NCI-H146 (cell line): ENCODE measurements at places on chromosomes 2 and 18.

DNA sequence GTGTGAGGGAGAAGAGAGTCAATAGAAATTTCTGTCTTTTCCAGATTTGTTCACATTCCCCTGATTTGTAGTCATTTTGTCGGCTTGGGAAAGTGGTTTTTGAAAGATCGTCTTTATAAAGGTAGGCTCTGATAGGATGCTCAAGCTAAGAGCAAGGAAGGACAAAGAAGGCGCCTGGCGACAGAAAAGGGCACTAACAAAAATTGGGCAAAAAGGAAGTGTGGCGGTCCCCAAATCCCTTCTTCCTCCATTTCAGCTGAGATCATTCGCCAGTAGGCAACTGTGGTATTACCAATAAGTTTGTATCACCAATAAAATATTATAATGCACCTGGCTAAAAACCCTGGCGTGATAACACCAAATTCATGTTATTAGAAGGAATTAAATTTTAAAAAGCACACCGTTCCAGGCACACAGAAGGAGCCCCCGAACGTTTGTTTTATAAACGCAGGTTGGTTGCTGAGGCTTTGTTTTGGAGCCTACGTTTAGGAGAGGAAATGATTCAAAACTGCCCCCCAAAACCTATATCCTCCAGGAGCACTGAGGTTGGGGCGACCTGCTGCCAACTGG is 756 bp upstream of the PTPN4 start:
- DNase-seq: peak; percentile 28

- no peak for DNase-seq
Observed at GRCh38 chr2:127313406-127313805, 19.5 kb upstream of the ERCC3 start.

- peak; percentile 92 for DNase-seq
Observed at GRCh38 chr18:58511897-58512581, 116.9 kb downstream of the ALPK2 start.

- no peak for DNase-seq
Observed at GRCh38 chr2:30729031-30729430, 78.2 kb downstream of the CAPN13 start.

DNA sequence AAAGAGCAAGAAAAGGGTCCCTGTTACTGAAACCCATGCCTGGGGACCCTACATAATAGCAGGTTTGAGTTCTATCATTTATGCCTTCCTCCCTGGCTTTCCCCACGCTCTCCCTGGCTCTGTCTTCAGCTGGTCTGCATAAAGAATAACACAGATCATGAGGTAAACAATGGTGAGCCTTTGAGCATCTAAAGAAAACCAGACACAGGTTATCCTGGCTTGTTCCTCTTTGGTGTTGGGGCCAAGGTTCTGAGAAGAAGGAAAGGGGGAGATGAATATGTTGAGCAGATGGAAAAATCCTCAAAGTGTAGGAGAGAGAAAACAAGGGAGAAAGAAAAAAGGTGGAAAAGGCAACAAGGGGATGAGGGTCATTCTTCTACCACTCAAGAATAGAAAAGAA is 127.3 kb downstream of the CABYR start:
- no peak for DNase-seq

DNA sequence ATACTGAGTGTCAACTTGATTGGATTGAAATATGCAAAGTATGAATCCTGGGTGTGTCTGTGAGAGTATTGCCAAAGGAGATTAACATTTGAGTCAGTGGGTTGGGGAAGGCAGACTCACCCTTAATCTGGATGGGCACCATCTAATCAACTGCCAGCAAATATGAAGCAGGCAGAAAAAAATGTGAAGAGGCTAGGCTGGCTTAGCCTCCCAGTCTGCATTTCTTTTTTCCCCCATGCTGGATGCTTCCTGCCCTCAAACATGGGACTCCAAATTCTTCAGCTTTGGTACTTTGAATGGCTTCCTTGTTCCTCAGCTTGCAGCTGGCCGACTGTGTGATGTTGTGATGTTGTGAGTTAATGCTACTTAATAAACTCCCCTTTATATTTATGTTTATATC is 577.4 kb downstream of the CPS1 start:
- DNase-seq: no peak

GRCh38 chr2:11481426-11481788 is 15.4 kb upstream of the E2F6 start:
- DNase-seq: no peak

DNA sequence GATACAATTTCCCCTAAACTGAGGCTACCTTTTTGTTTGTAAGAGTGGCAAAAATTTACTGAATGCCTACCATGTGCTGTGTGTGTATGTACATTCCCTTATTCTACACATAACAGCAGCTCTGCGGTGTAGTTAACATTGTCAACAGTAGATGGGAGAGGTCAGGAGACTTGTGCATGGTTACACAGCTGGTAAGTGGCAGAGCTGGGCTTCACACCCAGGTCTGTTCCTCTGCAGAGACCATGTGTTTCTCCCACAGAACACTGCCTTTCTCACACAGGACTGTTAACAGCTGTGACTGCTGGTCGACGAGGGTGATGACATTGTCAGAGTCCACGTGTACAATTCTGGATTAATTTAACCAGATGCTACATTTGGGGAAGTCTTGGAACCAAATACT is 49.1 kb downstream of the EML6 start:
- no peak for DNase-seq

DNA sequence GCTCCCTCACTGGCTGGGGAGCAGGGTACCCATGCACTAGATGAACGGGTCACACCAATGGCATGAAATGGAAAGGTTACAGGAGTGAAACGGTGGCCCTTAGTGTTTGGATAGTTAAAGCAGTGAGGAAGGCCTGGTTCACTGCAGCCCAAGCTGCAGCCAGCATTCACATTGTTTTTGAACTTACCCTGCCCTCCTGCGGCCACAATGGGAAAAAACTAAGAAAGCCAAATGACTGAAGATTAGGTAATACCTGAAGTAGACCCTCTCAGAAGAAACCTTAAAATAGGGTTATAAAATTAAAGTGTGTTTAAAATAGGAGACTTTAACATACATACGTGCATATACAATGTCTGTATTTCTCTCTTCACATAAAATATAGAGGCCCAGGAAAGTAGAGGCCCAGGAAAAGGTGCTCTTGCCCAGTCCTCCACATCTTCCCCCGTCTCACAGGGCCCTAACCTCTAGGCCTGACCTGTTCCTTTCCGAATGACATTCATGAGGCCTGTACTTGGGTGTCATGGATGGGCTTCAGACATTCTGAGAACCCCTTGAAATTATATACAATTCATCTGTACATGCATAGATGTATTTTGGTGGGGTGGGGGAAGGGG is 33.3 kb downstream of the DOK1 start:
- DNase-seq: peak; percentile 63

DNA sequence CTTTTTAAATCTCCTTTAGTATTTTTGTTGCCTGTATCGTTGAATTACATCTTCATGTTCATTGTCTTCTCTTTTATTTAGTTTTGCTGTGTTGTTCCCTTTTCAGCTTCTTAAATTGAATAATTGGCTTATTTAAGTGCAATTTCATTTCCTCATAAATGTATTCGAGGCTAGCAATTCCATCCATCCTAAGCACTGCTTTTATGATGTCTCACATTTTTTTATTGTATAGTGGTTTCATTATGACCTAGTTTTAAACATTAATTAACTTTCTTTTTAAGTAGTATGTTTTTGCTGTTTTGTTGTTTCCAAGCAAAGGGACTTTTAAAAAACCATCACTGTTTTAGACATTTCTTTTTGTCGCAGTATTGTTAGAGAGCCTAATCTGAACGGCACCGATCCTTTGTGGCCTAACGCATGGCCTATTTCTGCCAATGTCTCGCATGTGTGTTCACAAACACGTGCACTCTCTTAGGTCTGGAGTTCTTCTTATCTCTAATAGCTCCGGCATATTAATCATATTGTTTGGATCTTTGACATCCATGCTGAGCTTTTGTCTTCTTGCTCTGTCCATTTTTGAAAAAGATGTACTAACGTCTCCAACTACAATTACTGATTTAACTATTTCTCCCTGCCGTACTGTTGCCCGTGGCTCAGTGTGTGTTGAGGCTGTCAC is 59.6 kb upstream of the ZNF516 start:
- DNase-seq: peak; percentile 70

GRCh38 chr2:241534701-241535375 is 23.7 kb upstream of the BOK start:
- DNase-seq: no peak

DNA sequence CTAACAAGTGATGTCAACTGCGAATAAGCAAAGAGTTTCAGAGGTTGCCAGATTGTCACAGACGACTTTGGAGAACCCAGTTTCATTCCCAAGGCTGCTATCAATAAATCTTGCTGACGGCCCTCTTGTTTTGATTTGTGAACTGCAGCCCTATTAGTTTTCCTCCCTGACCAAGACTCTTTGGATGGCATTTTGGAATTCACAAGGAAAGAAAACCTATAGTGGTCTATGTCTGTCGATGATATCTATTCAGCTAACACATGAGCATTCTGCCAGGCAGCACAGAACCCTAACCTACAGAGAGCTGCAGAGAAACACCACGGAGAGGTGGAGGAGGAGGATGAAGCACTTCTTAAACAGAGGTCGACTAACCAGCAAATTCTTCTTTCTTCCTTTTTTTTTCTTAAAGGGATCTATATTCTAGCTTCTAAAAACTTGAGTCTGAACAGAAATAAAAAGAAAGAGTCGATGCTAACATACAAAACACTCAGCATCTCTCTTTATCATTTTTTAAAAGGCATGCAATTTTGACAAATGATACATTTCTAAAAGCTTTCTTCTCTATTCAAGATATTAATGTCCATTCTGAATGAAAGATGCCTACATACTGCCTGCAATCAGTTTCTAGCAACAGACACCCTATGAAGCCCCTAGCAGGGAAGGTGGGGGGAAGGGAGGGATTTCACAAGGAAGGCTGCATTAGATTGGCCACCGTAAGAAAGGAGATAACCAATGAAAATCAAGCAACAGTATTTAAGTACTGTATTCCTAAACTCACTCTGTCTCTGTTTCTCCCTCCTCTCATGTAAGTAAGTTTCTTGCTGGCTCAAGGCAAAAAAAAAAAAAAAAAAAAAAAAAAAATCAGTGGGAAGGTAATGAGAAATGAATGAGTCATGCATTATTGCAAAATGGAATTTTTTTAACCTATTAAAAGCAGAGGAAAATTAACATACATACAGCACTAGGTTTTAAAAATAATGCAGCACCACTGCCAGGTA is 83.0 kb upstream of the CHRNA1 start:
- DNase-seq: no peak

- DNase-seq: no peak
Observed at GRCh38 chr2:109481196-109481555, 132.6 kb downstream of the SEPTIN10 start.

DNA sequence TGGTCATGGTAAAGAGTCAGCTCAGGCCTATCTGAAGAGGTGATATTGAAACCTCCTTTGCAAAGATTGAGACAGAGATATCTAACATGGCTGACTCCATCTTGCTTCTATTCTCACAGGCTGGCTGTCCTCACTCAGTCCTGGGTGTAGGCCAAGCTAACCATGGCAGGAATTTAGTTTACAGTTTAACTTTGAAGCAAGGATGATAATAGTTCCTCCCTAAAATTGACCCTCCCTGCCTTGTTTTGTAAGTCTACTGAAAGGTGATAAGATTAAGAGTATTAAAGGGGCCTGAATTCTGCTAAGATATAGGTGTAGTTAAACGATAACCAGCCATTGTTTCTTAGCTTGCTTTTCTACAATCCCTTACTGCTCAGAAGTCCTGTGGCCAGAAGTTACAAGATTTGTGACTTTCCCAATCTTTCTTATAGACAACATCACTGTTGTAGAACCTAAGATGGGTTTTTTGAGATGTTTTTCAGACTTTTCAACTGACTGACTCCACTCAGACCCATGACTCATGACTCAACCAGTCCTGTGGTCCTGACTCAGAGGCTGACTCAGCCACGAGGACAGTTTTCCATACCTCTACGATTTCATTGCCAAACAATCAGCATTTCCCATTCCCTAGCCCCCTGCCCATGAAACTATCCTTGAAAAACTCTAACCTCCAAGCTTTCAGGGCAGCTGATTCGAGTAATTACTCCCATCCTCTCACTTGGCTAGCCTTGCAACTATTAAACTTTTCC is 195.7 kb upstream of the SESTD1 start:
- no peak for DNase-seq

- peak; percentile 35 for DNase-seq
Observed at GRCh38 chr2:143623909-143624260, 494.7 kb downstream of the ARHGAP15 start.

- peak; percentile 21 for DNase-seq
Observed at GRCh38 chr2:203909261-203909967, 27.1 kb upstream of the ICOS start.

DNA sequence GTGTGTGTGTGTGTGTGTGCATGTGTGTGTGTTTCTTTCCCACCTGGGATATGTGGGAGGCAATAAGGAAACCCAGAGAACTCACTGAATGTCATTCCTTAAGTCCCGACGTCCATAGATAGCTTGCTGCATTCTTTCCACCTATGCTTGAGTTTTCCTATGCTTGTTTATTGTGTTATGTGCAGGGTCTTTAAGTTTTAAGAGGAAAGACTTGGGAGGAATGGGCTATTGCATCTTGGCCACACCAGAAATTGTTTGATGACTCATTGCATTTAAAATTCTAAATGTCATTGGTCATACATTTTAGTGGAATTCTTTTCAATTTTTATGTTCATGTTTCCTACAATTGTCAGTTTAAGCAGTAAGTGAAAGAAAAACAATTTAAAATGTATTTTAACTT is 33.7 kb downstream of the STARD6 start:
- no peak for DNase-seq

GRCh38 chr2:211957799-211958198 is 580.8 kb downstream of the ERBB4 start:
- DNase-seq: no peak

- DNase-seq: no peak
Observed at GRCh38 chr2:100982431-100982861, 19.6 kb upstream of the RPL31 start.

GRCh38 chr2:227214622-227215041 is 50.2 kb downstream of the COL4A3 start:
- no peak for DNase-seq

- peak; percentile 56 for DNase-seq
Observed at GRCh38 chr2:86441882-86442641, 891 bp downstream of the KDM3A start.

DNA sequence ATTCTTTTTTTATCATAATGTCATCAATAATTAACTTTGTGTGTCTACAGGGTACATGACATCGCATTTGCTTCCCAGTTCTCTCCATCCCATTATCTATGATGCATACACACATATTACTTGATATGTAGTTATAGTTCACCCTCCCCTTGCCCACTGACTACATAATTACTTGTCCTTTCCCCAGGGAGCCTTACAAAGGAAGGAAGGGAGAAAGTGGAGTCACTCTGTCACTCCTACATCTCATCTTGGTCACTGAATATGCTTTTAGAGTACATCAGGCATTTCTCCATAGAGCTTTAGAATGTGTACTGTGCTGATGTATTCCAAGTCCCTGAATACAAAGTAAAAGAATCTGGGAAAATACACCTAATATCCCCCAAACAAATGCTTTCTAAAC is 6.0 kb upstream of the DTNA start:
- DNase-seq: peak; percentile 49

GRCh38 chr2:68603059-68603458 is 40.3 kb upstream of the PROKR1 start:
- DNase-seq: no peak

- DNase-seq: no peak
Observed at GRCh38 chr2:2656115-2657011, 325.3 kb upstream of the MYT1L start.
